ENCODE measurements at places on chromosomes 1 and 21.
A peak's percentile ranks its signal among the peaks of the same experiment; 100 is the strongest.

GRCh38 chr1:78475888-78476610 lies 14.7 kb upstream of the PTGFR start:
- DNase-seq = no peak
- no peaks in the 10 kb centered on the region for H3K4me1 ChIP-seq
- no peak overlapping the region for H3K4me3 ChIP-seq
- no peaks in the 10 kb centered on the region for H3K27me3 ChIP-seq
- no peaks in the 10 kb centered on the region for H3K36me3 ChIP-seq
- no peak overlapping the region for H3K27ac ChIP-seq

DNA sequence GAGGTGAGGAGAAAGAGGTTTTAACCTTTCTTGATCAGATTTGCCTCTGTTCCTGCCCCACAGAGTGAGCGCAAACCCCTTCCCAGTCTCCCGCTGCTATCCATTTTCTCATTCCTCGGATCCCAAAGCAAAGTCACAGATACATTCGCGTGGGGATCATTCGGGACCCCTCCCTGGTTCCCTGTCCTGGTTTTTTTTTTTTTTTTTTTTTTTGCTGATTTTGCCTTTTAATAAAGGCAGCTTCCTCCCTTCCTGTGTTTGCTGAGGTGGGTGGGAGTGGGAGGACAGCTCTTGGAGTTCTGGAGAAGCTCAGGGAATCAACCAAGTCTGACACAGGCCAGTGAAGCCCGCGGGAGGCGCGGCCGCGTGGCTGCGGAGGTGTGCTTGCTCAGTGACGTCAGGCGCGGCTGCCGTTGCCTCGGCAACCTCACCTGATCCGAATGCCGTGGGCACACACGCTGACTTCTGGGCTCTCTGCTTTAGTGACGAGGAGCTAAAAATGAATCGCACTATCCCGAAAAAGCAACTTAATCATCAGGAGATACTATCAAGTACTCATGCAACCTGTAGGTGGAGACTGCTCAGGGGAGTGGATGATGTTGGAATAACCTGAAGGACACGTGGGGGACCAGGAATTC lies 106.4 kb downstream of the TBX19 start:
- H3K36me3 ChIP-seq = no peaks in the 10 kb centered on the region
- H3K4me1 ChIP-seq = peaks cover 27% of the 10 kb centered on the region
- DNase-seq = peak; percentile 64

DNA sequence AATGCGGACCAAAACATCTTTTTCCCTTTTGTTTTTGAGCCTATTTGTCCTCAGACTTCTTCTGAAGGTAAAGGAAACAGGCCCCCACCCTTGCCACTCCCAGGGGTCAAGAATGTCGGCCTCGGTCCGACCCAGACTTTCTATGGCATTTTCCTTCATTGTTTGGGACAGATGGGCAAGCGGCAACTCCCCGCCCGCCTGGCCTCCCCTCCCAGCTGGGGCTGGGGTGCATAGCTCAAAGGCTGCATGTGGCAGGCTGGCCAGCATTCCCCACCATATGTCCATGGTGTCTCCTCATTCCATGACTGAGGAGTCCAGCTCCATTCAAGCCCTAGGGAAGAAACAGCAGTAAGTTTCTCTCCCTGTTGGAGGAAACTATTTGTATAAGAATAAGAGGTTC lies 29.4 kb upstream of the TSPEAR start:
- DNase-seq = no peak
- H3K4me1 ChIP-seq = no peaks in the 10 kb centered on the region
- H3K4me3 ChIP-seq = no peak overlapping the region
- no peaks in the 10 kb centered on the region for H3K27me3 ChIP-seq
- H3K36me3 ChIP-seq = no peaks in the 10 kb centered on the region

DNA sequence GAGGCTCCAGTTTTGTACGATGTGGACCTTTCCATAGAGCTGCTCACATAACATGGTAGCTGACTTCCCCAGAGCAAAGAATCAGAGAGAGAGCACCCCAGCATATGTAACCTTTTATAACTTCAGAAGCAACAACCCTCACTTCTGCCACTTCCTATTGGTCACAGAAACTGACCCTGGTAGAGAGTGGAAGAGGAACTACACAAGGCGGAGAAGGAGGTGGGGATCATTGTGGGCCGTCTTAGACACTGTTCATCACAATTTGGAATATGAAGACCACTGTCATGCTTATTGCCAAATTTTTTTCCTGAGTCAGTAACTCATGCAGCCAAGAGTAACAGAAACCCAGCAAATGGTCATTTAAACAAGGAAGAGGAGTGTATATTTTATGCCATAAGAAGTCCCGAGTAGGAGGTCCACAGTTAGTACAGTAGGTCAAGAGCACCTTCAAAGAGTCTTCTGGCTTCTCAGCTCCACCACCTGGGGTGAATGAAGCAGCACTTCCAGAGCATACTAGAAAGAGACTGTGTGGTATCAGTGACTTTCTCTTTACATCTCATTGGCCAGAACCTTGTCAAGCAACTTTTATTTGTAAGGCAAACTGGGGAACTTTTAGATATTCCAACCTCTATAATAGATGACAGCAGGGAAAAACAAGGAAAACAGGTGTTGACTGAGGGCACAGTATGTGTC lies 71.8 kb downstream of the ODF2L start:
- no peak overlapping the region for H3K4me3 ChIP-seq
- H3K4me1 ChIP-seq = no peaks in the 10 kb centered on the region
- no peak for DNase-seq

- H3K4me1 ChIP-seq = no peaks in the 10 kb centered on the region
- no peak overlapping the region for H3K27ac ChIP-seq
- no peak overlapping the region for H3K4me3 ChIP-seq
- no peak for DNase-seq
Measured at GRCh38 chr1:17245816-17246325, 3.0 kb upstream of the PADI3 start.

GRCh38 chr1:180542838-180543145 lies 16.0 kb upstream of the OVAAL start:
- H3K4me1 ChIP-seq = no peaks in the 10 kb centered on the region
- no peaks in the 10 kb centered on the region for H3K27me3 ChIP-seq
- H3K27ac ChIP-seq = no peak overlapping the region
- no peaks in the 10 kb centered on the region for H3K36me3 ChIP-seq
- no peak for DNase-seq

DNA sequence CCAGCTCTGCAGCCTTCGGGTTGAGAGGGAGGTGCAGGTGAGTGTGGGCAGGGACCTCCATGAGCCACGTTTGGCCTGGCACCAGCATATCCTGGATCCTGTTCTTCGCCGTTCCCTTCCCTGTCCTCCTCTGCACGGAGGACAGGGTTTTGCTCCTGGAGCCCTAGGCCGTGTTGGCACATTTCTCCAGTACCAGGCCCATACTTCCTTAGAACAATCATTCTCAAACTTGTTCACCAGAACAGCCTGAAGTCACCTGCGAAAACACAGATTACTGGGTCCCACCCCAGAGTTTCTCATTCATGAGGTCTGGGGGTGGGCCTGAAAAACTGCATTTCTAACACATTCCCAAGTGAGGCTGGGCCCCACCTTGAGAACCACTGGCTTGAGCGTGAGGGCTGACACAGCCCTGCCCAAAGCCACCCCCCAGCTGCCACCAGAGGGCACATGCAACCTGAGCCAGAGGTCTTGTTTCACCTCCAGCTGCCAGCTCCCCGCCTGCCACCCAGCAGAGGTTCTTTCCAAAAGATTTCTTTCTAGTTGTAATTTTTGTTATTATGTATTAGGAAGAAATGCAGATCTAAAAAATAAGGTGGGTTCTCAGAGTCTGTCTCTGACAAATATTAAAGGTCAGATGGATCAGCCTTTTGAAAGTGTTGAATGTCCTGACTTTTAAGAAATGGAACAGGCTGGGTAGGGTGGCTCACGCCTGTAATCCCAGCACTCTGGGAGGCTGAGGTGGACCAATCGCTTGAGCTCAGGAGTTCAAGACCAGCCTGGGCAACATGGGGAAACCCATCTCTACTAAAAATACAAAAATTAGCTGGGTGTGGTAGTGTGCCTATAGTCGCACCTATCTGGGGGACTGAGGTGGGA lies 39.6 kb upstream of the LDLRAP1 start:
- no peaks in the 10 kb centered on the region for H3K27me3 ChIP-seq
- peak; percentile 74 for DNase-seq

DNA sequence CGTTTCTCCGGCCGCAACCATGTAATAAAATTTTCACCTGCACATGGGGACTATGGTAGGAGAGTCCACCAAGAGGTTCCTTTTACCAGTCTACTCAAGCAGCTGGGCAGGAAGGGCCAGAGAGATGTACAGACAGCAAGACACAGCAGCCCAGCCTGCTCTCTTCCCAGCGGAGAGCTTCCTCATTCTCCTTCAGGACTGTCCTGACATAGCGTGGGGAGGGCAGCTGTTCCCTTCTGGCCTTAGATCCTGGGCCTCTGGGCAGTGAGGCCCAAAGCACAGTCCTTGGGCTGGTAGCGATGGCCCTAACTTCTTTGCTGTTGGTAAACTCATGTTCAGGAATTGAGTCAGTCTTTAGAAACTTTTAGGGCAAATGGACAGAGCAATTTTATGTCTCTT lies 89.1 kb downstream of the BCAR3 start:
- no peak overlapping the region for H3K4me3 ChIP-seq
- H3K27me3 ChIP-seq = no peaks in the 10 kb centered on the region
- no peak for DNase-seq
- H3K36me3 ChIP-seq = no peaks in the 10 kb centered on the region
- no peak overlapping the region for H3K27ac ChIP-seq

DNA sequence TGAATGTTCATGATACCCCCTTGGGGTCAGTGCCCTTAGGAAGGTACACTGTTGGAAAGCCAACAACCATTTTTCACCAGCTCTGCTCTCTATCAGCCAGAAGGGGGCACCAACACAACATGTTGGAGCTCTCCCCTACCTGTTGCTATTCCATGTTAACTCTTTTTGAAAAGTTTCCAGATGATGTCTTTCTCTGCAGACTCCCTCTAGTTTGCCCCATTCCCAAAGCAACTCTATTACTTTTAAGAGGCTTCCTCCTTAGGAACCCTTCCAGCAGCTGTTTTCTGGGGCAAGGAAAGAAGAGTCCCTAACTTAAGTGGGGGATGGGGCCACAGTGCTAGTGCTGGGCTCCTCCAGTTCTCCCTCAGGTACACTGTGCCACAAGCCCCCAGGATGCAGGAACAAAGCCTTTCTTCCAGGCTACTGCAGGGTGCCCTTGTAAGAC lies 22.9 kb upstream of the NDC1 start:
- no peak overlapping the region for H3K4me3 ChIP-seq
- peak; percentile 49 for DNase-seq
- H3K36me3 ChIP-seq = peaks cover 12% of the 10 kb centered on the region
- H3K27ac ChIP-seq = no peak overlapping the region
- H3K27me3 ChIP-seq = no peaks in the 10 kb centered on the region
- H3K4me1 ChIP-seq = no peaks in the 10 kb centered on the region

DNA sequence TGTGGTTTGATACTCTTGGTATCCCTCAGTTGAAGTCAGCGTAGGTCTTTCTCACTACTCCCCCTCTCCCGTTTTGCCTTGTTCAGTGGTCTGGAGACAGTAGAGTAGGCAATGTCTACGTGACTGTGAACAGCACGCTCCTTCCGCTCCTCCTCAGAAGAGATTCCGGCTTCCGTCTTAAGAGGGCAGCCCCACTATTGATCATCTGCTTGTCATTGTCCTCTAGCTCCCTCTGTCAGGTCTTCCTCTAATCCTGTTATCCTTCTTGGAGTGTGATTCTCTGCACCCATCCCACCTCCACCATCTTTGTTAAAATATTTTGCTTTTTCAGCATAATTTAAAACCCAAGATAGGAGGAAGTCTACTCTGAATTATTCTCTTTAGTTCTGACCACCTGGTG lies 129.9 kb upstream of the KCNK2 start:
- H3K27ac ChIP-seq = no peak overlapping the region
- H3K36me3 ChIP-seq = no peaks in the 10 kb centered on the region
- no peak overlapping the region for H3K4me3 ChIP-seq
- no peaks in the 10 kb centered on the region for H3K4me1 ChIP-seq
- no peak for DNase-seq

DNA sequence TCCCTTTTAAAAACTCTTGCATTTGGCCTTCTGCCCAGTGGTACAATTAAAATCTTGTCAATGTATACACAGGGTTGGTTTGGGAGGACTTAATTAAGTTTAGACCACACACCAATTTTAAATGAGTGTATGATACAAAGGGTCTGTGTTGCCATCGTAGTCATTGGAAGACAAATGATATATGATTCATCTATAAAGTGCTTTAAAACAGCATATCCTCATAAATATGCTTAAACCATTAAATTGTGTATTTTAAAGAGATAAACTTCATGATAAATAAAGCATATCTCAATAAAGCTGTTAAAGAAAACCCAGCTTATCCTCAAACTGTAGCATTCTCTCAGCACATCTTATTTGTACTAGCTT lies 69.5 kb downstream of the LUZP1 start:
- no peaks in the 10 kb centered on the region for H3K27me3 ChIP-seq
- DNase-seq = no peak
- H3K4me1 ChIP-seq = peaks cover 29% of the 10 kb centered on the region
- H3K36me3 ChIP-seq = peaks cover 2% of the 10 kb centered on the region
- H3K27ac ChIP-seq = no peak overlapping the region
- H3K4me3 ChIP-seq = no peak overlapping the region

- no peaks in the 10 kb centered on the region for H3K36me3 ChIP-seq
- H3K4me3 ChIP-seq = peak overlapping the region; percentile 32
- DNase-seq = no peak
- H3K27ac ChIP-seq = no peak overlapping the region
Measured at GRCh38 chr1:180231506-180231921, 1.4 kb downstream of the LHX4 start.

DNA sequence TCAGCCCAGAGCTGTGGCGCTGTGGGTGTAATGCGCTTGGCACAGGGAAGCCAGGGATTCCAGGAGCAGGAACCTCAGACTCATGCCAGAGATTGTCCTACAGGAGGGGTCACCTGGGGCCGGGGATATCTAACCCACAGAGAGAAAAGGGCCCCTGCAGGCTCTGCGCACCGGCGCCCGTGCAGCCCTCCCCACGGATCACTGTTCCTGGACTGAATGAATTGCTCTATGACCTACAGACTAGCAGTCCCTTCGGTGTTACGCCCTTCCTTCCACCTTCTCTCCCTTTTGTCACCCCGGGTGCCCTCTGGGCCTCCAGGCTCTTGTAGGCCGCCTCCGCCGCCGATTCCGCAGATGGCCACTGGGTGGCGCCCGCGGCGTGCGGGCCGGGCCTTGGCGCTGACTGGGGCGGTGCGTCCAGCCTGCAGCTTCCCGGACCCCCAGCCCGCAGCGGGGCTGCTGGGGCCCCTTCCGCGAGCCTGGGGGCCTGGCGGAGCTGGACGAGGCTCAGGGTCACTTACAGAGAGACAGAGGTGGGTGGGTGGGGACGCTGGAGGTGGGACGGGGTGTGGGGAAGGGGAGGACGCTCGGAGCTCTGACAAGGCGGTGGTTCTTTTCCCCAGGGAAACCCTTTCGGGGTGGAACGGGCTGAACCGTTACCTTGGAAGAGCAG lies 101.3 kb downstream of the IER5 start:
- peak; percentile 79 for DNase-seq
- no peaks in the 10 kb centered on the region for H3K27me3 ChIP-seq
- H3K27ac ChIP-seq = no peak overlapping the region
- H3K36me3 ChIP-seq = no peaks in the 10 kb centered on the region
- H3K4me3 ChIP-seq = no peak overlapping the region
- peaks cover 5% of the 10 kb centered on the region for H3K4me1 ChIP-seq

DNA sequence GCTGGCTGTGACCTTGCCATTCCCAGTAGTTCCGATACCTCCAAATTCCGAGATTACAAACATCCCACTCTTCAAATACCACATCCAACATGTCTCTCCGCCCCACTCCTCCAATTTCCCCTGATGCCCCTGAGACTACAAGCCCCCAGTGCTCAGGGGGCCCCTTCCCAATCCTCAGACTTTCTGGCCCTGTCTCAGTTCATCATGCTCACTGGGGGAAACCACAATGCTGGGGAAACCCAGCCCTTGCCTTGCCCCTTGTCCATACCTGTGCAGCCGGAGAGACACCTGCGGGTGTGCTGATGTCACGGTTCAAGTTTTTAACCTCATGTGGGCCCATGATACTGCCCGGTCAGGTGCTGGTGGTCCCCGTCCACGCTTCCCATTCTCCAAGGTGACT lies 226.6 kb downstream of the CAMTA1 start:
- no peaks in the 10 kb centered on the region for H3K4me1 ChIP-seq
- H3K36me3 ChIP-seq = no peaks in the 10 kb centered on the region
- H3K4me3 ChIP-seq = no peak overlapping the region

All from CD8-positive, alpha-beta memory T cell (primary cell).